ENCODE measurements at places on chromosomes 5 and 9. TPM values are rescaled to one million over a fixed set of nuclear protein-coding genes. Genes with fewer than 3 reads are reported as not detected.

DNA sequence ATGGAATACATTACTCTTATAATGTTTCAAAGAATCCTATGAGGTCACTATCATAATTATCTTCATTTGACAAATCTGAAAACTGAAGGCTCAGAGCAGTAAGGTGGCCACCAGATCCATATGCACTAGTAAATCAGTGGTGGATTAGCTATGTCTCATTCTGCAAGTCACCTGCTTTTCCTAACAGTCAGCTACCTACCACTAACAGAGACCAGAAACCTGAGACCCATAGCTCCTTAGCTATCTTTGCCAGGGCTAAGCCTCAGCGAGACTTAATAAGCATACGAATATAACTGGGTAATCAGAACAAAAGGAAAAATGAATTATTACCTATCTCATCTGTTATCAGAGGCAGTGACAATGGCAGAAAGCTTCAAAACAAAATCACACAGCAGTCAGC, 118.7 kb downstream of the AUH start:
- H3K27me3 ChIP-seq, result no peaks in the 10 kb centered on the region
- no peak overlapping the region for H3K27ac ChIP-seq
- H3K36me3 ChIP-seq, result peaks cover 61% of the 10 kb centered on the region
- DNase-seq, result no peak
- H3K4me1 ChIP-seq, result peaks cover 32% of the 10 kb centered on the region

GRCh38 chr9:131361202-131361833, 32.6 kb upstream of the PRRC2B start:
- no peaks in the 10 kb centered on the region for H3K27me3 ChIP-seq
- no peak overlapping the region for H3K4me3 ChIP-seq
- no peak for DNase-seq
- H3K27ac ChIP-seq, result no peak overlapping the region
- H3K4me1 ChIP-seq, result peaks cover 9% of the 10 kb centered on the region

ZDHHC12 gene
- total RNA-seq, result 81.5 TPM

RUSC2 gene
- total RNA-seq, result 1.4 TPM

DNA sequence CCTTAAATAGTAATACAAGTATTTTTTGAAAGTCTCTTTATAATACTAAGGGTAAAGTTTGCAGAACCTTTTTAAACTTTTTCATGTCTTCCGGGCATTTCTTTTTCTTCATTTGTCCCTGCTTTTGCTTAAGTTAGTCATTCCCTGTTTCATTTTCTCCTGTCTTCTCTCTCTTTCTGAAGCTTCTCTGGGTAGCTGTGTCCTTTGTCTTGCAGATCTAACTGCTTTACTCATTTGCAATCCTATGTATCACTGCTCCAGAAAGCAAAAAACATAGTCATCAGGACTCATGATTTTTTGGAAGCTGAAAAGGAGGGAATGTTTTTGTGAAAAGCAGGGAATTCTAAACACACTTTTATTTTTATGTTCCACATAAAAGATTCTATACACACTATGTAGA, 301.7 kb downstream of the MRPS30 start:
- H3K36me3 ChIP-seq, result no peaks in the 10 kb centered on the region
- no peak overlapping the region for H3K4me3 ChIP-seq
- DNase-seq, result no peak
- H3K27ac ChIP-seq, result no peak overlapping the region

FLT4 gene
- total RNA-seq, result 0.38 TPM

TAF11L12 gene
- not detected for total RNA-seq

CSF1R gene
- not detected for total RNA-seq

DNA sequence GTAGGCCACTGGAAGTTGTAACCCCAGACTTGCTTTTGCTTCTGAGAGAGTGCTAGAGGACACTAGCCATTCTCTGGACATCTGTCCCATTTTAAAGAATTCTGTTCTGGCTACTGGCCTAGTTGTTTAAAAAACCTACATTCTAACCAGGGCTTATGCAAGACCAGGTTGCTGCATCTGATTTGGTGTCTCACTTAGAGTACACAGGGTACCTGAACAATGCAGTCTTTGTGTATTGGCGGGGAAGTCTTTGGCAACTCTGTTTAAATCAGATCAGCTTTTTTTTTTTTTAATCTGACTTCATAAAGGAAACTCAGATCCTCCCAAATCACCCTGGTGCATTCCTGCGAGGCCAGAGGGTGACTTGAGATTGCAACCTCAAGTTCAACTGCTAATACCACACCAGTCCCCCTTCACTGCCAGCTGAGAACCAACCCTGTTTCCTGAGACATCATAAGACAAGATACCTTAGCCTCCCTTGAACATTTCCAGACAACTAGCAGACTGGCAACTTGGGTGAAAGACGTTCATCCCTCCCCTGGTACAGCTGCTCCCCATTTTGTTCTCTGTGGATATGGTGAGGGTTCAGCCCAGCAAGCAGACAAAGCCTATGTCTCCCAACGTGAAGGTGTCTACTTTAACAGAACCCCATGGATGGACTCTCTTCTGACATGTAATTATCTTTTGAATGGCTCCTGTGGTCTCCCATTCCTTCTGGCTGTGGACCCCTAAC, 27.0 kb downstream of the SKP1 start:
- H3K36me3 ChIP-seq, result peaks cover 55% of the 10 kb centered on the region
- DNase-seq, result no peak
- no peak overlapping the region for H3K4me3 ChIP-seq

DDX4 gene
- 0.83 TPM for total RNA-seq
